ENCODE measurements at places on chromosomes 2 and 18.

GRCh38 chr18:63520053-63520685, 22.0 kb upstream of the SERPINB12 start:
- DNase-seq, result no peak

- DNase-seq, result no peak
Measured at GRCh38 chr18:25349131-25349925, 2.6 kb downstream of the ZNF521 start.

- no peak for DNase-seq
Measured at GRCh38 chr2:237774811-237775553, 23.6 kb upstream of the RBM44 start.

DNA sequence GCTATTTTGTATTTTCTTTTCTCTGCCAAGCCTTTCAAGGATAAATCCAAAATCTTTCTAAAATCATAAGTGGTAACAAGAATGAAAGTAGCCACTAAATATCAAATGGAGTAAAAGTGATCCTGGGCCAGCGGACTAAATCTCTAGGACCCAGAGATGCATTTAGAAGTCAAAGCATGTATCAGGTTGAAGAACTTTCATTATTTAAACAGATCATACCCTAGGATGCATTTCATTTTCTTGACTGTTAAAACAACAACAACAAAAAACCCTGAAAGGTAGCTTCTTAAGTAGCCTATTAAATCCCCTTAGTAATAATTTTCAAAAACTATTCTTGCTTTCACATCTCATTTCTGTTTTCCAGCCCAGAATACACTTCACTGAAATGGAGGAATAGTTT, 4.8 kb upstream of the POU3F3 start:
- DNase-seq, result no peak

DNA sequence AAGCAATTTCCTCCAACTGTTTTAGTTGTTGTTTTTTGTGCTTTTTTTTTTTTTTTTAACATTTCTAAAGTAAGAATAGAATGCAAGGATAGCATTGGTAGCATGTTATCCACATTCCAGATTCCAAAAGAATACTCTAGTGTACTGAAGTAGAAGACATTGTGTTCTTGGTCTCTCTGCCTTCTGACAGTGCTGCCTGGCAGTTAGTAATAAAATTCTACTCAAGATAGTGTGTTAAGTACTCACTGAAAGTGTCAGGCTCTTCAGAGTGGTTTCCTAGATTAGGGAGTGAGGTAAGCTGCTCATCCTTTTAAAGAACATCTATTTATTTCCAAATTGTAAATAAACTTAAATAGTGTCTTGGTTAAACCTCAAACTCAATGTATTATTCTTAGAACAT, 253.7 kb downstream of the HNMT start:
- DNase-seq, result no peak

- DNase-seq, result no peak
Measured at GRCh38 chr2:54725343-54726099, 2.1 kb downstream of the EML6 start.

GRCh38 chr18:33761363-33761762, 183.3 kb downstream of the ASXL3 start:
- no peak for DNase-seq
